ENCODE measurements at places on chromosomes 12 and 14.

GRCh38 chr14:54189748-54190354, 207.0 kb upstream of the CDKN3 start:
- DNase-seq: no peak

DNA sequence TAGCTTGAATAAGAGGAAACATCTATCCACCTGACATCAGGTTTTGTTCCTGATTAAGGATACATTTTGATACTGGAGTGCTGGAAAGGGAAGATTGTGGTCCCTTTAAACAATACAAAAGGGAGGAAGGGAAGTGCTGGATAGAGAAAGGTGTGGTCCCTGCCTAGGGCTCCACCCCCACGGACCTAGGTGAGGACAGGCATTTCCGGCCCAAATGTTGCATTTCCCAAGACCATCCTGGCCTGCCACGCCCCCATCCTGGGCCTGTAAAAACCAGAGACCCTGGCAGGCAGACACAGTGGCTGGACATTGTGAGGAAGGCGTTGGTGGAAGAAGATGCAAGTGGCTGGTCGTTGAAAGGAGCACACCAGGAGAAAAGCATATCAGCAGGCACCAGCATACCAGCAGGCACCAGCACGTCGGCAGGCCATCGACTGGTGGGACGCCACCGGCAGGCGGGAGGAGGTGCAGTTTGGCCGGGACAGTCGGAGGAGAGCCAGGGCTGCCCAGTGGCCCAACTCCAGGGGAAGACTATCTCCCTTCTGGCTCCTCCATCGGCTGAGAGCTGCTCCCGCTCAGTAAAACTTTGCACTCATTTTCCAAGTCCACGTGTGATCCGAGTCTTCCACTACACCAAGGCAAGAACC, 53.2 kb upstream of the AMN1 start:
- DNase-seq: no peak

DNA sequence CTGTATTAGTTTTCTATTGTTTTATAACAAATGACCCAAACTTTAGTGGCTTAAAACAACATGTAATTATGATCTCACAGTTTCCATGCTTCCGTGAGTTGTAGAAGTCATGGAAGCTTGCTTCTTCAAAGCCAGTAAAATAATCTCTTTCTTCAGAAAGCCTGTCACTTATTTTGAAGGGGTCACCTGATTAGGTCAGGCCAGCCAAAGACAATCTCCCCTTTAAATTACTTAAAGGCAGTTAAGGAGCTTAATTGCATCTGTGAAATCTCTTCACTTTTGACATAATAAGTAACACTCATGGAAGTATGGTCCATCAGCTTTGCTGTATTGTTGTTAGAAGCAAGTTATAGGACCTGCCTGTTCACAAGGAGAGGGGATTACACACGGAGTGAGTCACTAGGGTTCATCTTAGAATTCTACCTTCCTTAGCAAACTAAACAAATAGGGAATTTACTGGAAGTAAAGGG, 89.8 kb downstream of the FAR2 start:
- DNase-seq: no peak

DNA sequence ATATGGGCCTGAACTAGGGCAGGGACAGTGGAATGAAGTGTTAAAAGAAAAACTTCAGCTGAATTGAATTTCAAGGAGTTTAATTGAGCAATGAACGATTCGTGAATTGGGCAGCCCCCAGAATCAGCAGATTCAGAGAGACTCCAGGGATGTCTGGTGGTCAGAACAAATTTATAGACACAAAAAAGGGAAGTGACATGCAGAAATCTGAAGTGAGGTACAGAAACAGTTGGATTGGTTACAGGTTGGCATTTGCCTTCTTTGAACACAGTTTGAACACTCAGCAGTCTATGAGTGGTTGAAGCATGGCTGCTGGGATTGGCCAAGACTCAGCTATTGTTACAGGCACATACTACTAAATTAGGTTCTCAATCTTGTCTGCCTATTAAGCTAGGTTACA, 9.7 kb upstream of the TBPL2 start:
- no peak for DNase-seq

- DNase-seq: no peak
Observed at GRCh38 chr12:108595711-108596647, 1.9 kb downstream of the TMEM119 start.

- DNase-seq: no peak
Observed at GRCh38 chr12:51103977-51104376, 20.6 kb upstream of the CSRNP2 start.

DNA sequence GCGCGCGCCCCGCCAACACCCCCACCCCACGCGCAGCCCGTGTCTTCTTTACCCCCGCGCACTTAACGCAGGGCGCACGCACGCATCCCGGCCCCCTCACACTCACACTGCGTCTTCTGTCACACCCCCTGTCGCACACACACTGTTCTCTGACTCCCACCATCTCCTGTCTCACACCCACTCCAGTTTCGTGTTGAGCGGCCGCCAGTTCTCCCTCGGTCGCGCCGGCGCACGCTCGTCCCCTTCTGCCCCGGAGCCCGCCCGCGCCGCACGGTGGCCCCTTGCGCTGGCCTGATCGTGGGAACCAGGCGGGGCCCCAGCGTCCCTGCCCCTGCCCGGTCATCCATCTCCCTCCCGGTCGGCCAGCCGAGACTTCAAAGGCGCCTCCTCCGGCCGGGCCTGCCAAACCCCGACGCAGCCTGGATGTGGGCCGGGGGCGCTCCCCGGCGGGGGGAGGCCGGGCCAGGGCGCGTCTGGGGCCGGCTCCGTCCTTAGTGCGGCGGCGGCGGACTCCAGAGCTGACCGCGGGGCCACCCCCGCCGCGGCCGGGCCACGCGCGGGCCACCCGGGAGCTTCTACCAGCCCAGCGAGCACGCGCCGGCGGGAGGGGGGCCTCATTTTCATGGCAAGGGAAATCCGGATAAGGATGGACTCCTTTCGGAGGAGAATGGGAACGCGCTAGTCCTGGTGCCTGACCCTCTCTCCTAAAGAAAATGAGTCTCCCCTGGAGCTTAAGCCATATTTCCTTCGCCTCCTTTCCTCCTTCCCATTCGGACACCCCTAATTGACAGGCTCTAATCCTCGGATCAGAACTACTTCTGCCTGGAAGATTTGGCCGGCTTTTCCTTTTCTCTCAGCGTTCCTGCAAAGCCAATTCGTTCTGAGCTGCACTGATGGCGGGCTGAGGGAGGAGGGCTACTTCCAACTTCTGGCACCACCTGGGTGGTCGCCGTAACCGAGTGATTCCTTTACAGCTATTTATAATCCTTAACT, 82.0 kb upstream of the HMGA2 start:
- DNase-seq: peak; percentile 91

- DNase-seq: no peak
Observed at GRCh38 chr12:104532636-104533035, 75.9 kb downstream of the CHST11 start.

GRCh38 chr14:69531135-69531534, 43.5 kb downstream of the CCDC177 start:
- DNase-seq: no peak

DNA sequence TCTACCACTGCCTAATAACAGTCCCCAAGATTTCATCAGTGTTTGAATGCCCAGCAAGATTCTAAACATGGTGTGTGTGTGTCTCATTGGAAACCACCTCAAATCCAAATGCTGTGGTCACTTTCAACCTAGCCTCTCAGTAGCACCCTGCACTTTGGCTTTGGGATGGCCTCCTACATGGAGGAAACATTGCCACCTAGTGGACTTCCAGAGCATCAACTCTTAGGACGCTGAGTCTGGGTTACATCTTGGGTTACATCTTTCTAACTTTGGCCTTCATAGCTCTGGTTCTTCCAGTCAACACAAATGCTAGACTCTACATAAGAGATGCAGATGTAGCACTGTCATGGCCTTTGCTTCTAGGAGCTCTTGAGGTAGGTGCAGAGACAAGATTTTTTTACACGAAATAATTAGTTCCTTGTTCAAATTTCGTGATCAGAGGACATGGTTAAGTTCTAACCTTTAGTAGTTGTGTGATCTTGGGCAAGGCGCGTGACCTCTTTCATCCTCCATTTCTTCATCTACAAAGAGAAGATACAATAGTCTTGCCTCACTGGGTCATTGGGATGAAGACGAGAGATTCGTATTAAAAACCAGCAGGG, 113.5 kb upstream of the VASH1 start:
- peak; percentile 35 for DNase-seq

GRCh38 chr14:80955416-80955941, at the start of gene TSHR:
TSS of gene TSHR (plus strand) at chr14:80955621. CDS start at chr14:80955681, 60 bp downstream.
- DNase-seq: peak; percentile 28

GRCh38 chr14:34536951-34537676, 2.4 kb downstream of the EAPP start:
- no peak for DNase-seq

DNA sequence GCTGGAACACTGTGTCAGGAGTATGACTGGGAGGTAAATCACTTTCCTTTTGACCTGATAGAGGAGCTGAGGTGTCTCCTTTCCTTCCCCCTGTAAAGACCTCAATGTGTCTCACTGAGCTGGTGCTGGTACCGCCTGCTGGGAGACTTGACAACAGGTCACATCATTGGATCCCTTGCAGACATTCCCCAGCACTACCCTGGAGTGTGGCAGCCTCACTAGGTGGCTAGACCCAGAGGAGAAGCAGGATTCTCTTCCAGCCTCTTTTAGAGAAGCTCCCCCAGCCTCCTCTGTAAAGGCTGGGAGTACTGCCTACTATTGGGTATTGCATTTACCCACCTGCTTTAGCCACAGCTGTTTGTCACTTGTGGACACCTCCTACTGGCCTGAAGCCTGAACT, 223.9 kb downstream of the ADGRD1 start:
- DNase-seq: no peak

DNA sequence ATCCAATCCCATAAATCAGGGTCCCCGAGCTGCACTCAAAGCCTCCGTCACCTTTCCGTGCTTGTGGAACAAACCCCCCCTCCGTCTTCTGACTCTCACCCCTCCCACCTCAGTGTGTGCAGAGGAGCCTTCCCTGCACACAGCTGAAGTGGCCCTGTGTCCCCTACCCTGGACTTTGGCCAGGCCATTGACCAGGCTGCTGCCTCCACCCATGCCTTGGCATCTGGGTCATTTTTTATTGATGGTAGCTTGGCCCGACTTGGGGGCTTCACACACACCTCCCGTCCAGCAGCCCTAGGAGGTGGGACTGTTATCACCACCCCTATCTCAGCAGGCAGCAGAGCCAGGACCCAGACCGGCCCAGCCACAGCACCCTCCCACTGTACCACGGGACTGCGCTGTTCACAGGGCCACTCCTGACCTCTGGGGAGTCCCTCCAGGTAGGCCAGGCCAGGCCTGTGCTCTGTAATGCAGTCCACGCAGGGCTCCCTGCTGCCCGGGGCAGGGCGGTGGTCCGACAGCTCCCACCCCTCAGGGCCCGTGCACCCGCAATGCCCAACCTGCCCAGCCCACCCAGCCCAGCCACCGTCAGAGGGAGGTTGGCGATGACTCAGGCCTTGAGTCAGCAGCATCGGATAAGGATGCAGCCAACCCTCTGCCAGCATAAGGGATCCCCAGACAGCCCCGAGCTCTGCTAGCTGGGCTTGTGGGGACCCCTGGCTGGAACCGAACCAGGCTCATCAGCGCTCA, 9.2 kb upstream of the INF2 start:
- no peak for DNase-seq

DNA sequence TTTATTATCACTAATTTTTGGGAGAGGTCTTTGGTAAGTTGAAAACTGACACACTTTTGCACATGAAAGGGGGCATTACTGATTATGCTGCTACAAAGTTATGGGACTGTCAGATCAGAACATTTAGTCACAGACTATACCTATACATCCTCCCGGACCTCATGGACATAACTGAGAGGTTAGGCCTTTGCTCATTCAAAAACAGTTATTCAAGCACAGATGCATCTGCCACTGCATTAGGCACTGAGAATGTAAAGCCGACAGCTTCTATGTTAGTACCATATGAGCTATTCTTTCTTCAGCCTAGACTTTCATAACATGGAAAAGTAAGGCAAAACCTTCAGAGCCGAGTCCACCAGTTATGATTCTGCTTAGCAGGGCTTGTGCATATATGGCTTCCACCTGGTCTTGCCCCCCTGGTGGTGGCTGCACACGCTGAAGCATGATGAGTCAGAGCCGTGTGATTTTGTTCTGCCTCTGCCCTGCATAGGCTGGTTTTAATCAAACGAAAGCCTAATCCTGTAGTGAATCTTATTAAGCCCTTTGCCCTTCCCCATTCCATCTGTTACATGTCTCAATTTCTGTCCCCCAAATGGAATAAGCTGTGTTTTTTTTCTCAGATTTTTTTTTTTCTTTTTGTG, 21.8 kb upstream of the RNU6-8 start:
- no peak for DNase-seq

GRCh38 chr14:96989306-96989705, 192.1 kb downstream of the VRK1 start:
- DNase-seq: no peak

DNA sequence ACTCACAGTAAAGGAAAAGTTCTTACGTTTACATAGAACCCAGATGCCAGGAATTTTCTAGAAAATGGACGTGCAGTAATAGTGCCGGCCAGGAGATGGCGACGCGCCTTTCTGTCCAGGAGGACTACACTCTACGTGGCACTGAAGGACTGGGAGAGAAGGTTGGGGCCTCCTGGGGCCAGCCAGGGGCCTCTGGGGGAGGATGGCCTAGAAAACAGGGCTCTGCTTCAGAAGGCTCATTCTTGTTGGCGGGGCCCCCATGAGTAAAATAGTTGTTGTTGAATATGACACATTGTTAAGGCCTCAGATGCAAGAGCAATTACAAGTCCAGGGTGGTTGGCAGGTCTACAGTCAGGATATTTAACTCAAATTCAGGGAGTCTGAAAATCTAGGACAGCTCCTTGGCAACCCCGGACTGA, 120.1 kb upstream of the MAX start:
- DNase-seq: peak; percentile 41

DNA sequence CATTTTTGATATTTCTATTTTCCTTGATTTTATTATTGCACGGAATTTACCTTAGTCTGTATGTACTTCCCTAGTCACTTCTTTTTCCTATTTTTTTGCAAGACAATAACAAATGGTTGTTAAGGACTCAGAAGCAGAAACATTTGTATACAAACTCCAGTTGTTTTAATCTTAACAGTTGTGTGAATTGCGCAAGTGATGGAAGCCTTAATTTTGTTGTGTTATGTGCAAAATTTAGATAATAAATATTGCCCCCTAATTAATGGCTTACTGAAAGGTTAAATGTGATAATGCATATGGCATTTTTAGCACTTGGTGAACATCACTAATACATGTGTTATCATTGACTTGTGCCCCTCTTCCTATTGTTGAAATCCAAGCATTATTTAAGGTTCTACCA, 82.0 kb downstream of the MGAT4C start:
- DNase-seq: no peak

- DNase-seq: no peak
Observed at GRCh38 chr14:65224799-65225198, 122.5 kb upstream of the MAX start.

GRCh38 chr12:109264943-109265650, 44.0 kb downstream of the FOXN4 start:
- DNase-seq: no peak

DNA sequence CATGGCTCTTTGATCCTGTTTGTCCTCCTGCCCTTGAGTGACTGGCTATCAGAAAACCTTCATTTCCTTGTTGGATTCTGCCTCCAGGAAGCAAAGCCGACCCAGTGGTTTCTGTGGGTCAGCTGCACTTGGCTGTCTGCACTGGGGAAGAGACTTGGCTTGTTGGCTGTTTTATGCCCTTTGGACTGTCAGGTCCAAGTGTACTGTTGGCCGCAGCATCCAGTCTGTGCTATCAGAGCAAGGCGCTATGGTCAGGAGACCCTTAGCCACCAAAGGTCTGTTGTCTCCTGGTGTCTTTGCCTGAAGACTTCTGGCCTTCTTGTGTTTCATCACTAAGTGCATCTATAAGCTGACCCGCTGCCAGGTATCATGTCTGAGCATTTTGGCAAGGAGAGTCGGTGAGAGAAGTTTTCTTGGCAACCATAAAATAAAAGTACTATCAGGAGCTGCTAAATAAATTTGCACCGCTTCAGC, 177.4 kb upstream of the HIF1A start:
- DNase-seq: no peak

All from nephron progenitor cell (in vitro differentiated cells).